NCI-H1048 (cell line): ENCODE measurements at places on chromosomes 16 and 17.

DNA sequence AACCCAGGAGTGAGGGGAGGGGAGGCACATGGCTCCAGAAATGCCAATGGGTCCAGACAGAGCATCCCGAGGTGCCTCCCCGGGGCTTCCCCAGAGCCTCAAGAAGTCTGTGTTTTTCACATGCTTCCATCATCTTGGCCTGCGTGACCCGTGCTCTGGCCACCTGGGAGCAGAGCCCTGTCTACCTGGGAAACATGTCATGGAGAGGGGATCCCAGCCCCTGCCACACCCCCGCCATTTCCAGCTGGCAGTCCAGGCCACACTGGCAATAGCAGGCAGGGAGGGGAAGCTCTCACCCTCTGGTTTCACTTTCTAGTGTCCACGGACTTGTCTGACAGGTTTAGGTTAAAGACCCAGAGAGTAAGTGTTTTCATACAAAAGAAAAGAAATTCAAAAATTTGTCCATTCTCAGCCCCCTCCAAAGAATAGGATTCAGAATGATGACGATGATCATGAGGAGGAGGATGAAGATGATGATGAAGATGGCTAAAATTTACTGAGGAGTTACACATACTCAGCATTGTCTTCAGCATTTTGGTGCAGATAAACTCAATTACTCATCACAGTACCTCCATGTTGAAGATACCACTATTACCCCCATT lies 9.0 kb downstream of the SMIM5 start:
- no peak for DNase-seq

DNA sequence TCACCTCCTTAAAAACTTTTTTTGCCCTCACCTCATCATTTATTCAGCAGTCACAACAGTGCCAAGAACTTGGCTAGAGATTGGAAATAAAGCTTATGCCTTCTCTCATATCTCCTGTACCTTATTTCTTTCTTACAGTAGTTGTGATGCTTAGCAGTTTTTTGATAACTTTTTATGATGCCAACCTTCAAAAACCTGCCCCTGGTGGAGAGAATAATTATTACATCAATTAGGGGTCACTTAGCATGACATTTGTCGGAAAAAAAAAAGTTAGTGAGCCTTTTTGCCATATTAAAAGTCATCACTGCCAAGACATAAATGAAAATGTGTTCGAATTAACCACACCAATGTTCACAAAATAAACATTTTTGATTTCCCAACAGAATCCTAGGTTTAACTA lies 296.6 kb downstream of the WWOX start:
- no peak for DNase-seq

- DNase-seq: no peak
Measured at GRCh38 chr16:84040823-84041820, 1.5 kb downstream of the SLC38A8 start.

DNA sequence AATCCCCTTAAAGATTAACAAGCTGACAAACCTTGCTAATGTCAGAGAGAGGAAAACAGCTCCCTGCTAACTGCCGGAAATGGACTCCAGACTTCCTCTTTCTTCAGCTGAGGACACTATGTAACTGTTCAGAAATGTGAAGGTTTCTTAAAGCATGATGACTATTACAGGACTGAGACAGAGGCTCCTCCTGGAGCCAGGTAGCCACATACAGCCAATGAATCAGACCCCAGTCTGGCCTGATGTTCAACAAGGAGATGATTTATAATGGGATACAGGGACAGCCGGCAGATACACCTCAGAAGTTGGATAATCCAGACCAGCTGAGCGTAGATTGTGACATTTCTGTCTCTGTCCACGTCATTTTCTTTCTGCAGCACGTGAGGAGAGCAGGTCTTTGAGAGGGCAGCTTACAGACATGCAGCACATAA lies 216.2 kb downstream of the HS3ST3A1 start:
- no peak for DNase-seq

GRCh38 chr17:8459107-8459506 lies 23.4 kb downstream of the NDEL1 start:
- no peak for DNase-seq

DNA sequence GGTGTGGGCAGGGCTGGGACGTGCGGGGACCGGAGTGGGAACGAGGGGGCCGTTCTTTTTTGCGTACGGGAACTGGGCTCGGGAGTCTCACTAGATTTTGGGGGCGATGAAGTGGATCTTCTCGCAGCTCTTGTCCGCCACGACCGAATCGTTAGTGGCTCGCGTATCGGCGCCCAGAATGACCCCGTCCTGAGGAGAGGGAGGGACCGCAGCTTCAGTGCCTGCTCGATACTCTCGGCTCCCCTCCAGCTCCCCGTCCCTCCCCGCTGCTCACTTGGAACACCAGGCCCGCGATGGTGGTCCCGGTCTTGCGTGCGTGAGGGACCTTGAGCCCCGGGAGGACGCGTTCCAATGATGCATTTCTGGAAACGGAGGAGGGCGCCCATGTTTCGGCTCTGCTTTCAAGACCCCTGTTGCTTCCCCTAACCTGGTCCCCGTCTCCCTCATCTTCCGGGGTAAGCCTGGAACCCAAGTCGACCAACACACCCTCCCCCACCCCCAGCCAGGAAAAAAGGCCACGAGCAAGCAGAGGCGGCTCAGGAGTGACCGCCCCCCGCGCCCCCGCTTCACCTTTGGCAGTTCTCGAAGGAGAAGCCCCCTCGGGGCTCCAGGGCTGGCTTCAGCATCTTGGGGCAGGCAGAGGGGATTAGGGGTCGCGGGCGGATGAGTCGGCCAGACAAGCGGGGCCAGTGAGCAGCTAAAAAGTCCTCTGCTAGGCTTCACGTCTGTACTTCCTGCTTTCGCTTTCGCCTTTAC lies at the start of gene PSMB10:
TSS of gene PSMB10 (minus strand) at position 727 of the 756 bp plus-strand sequence. CDS start at position 626, 101 bp downstream.
- no peak for DNase-seq

DNA sequence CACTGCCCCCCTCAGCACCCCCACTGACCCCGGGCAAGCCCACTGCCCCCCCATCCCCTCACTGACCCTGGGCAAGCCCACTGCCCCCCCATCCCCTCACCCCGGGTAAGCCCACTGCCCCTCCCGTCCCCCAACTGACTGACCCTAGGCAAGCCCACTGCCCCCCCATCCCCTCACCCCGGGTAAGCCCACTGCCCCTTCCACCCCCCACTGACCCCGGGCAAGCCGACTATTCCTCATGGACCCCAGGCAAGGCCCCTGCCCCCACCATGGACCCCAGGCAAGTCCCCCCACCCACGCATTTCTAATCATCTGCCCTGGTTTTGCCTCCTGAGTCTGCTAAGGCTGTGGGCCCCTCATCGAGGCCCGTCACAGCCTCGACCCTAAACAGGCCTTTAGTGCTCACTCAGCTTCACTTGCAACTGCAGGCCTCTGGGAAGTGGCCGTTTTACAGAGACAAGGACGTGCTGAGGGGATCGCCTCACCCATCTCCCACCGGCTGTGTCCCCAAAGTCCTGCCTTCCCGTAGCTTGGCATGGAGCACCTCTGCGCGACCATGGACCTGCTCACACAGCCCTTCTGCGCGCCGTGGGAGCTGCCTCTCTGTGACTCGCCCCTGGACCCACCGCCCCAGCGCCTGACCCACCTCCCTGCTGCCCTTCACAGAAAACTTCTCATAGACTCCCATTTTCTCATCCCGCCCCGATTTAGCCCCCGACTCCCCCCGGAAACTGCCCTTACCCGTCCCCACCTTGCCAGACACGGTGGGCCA lies 3.6 kb downstream of the VPS9D1 start:
- DNase-seq: no peak

- no peak for DNase-seq
Measured at GRCh38 chr17:73591296-73592078, 52.8 kb downstream of the SDK2 start.

DNA sequence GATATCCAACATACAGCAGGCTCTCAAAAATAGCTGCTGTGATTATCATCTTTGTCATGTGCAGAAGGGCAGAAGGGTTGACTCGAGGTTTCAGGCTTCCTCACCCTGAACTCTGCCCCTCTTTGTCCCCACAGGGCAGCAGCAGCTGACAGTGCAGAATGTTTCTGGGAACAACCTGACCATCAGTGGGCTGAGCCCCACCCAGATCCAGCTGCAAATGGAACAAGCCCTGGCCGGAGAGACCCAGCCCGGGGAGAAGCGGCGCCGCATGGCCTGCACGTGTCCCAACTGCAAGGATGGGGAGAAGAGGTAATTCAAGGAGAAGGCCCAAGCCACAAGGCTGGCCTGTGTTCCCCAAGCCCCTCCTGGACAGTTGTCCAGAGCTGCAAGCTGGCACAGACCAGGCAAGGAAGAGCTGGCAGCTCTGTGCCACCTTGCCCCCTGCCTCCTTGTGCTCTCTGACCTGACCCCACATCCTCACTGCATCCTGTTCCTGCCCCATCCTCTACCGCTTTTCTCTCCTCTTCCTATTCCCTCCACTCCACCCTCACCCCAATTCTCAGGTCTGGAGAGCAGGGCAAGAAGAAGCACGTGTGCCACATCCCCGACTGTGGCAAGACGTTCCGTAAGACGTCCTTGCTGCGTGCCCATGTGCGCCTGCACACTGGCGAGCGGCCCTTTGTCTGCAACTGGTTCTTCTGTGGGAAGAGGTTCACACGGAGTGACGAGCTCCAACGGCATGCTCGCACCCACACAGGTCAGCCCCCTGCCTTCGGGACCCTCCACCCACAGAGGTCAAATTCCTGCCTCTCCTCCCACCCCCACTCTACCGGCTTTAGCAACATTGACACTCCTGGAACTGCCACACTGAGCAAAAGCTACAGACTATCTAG lies 16.3 kb upstream of the PNPO start:
- DNase-seq: no peak

GRCh38 chr17:79905832-79906231 lies 66.6 kb upstream of the CBX4 start:
- DNase-seq: no peak

- no peak for DNase-seq
Measured at GRCh38 chr16:87332150-87332549, 15.0 kb upstream of the C16orf95 start.

DNA sequence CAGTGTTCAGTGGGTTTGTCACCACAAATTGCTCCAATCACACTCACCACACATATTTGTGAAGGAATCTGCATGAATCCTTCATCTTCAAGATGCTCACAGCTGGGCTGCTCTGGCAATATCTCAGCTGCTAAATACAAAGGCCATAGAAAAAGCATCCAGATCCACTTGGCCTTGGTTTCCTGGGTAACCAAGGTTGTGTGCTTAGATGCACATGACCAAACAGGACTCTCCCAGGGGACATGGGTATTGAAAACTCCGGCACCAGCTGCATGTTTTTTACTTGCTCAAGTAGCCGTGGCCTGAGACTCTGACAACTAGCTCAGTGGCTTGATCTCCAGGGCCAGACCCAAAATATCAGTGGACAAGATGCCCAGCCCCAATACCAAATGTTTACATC lies 131.3 kb downstream of the CBLN1 start:
- DNase-seq: no peak

- no peak for DNase-seq
Measured at GRCh38 chr17:30208214-30208613, 27.3 kb downstream of the SLC6A4 start.

DNA sequence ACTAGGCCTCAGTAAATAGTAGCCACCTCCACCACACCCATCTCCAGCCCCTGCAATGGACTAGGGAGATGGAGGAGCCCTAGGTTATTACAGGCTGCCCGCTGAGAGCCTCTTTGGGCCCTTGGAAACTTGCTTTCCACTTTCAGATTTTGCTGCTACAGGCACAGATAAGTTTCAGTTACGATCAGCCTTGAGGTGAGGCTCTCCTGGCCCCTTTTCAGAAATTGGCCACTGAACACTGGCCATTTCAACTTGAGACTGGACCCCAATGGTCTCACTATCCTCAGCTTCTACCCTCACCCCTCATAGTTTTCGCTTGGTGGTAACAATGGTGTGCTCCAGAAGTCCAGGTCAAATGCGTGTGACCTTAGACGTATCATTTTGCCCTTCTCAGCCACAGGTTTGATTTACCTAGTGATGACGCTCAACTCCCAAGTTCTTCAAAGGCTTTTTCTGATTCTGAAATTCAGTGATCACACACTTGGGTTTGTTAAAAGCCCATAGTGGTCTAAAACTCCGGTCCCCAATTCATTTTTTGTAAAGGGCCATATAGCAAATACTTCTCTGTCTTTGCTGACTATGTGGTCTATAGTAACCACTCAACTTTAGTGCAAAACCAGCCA lies 1.0 kb downstream of the PMM2 start:
- no peak for DNase-seq

DNA sequence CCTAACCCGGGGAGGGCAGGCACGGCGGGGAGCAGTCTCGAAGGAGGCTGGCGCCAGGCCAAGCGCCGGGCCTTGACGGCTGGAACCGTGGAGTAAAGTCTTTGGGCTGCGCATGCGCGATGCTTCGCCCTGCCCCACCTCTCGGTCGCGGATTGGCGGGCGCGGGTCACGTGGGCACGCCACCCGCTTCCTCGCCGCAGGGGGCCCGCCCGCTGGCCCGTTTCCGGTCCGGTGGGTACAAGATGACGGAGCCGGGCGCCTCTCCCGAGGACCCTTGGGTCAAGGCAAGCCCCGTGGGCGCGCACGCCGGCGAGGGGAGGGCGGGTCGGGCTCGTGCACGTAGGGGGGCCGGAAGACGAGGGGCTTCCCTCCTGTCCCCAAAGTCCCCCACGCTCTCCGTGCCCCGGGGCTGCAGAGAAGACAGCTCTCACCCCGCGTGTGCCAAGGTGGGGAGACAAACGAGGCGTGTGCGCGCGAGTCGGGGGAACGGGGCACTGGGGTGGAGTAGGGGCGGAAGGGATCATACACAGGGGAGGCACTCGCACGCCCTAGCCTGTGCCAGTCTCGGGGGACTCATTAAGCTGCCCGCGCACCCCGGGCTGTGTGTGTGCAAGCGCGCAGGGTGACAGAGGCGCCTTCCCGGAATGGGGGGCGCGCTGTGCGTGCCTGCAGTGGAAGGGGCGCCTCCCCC lies at the start of gene MLX:
TSS of gene MLX (plus strand) at position 218 of the 691 bp plus-strand sequence. CDS start at position 243, 25 bp downstream.
- peak; percentile 78 for DNase-seq

- no peak for DNase-seq
Measured at GRCh38 chr16:86874141-86874540, 295.8 kb downstream of the FOXL1 start.

GRCh38 chr17:35010093-35010492 lies 29.8 kb downstream of the LIG3 start:
- DNase-seq: no peak

- no peak for DNase-seq
Measured at GRCh38 chr16:29686740-29687332, 7.9 kb downstream of the QPRT start.

DNA sequence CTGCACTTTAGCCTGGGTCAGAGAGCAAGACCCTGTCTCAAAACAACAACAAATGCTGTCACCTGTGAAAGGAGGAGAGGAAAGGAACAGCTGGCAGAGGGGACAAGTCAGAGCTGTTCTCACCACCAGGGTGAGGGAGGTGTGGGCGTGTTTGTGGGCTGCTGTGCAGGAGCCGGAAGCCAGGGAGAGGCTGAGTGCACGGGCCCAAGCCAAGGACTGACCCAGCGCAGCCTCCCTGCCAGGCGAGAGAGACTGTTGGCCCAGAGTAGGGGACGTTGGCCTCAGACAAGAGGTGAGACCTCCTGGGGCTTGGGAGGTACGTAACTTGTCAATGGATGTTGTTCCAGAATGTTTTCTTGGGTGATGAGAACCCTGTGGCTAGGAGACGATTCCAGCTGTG lies 10.7 kb downstream of the SPNS2 start:
- no peak for DNase-seq
